KG1 (cell line): ENCODE measurements at places on chromosomes 2 and 18.

- no peak for DNase-seq
Measured at GRCh38 chr18:140670-141266, 17.6 kb upstream of the USP14 start.

DNA sequence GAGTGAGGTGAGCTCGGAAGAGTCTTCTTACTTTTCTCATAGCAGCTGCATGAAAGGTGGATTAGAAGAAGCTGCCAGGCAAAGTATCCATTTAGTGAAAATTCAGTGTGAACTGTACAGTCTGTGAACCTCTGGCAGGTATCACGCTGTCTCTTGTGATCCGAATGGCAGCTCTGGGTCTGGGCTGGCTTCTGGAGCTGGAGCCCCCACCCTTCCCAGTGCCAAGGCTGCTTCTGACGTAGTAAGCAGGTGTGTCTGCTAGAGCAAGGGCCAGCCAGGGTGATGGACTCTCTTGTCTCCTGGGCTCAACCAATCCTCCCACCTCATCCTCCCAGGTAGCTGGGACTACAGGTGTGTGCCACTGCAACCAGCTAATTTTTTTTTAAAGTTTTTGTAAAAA is 14.0 kb upstream of the NTSR2 start:
- DNase-seq, result no peak

DNA sequence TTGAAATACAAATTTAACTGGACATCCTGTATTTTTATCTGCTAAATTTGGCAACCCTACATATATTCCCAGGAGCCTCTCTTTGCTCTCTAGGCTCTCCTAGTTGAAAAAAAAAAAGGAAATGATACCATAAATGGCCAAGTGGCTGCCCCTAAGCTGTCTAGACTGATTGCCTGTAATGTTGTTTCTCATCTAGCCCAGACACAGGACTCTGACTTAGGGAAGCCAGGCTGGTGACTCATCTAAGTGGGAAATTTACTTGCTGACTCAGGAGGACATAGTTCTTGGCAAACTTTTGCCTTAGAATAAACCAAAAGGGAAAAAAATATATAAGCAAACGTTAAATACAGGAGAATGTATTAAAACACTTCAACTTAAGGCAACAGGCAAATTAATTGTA is 14.6 kb upstream of the ITGAV start:
- no peak for DNase-seq

- no peak for DNase-seq
Measured at GRCh38 chr2:26086779-26087178, 52.9 kb downstream of the RAB10 start.

DNA sequence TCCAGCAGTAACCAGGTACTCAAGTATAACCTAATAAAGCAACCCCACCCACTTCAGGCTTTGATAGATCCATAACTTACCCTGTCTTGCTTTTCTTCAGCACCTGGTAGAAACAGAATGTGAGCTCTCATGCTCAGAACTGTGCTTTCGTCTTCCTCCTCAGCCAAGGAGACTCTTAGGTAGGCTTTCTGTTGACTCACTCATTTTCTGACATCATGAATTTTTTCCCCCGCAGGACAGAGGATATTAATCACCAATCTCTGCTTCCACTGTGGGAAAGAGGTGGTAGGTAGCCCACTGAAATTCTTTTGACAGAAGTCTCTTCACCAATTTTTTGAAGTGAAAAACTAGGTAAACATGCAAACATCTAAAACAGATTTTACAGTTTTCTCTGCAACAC is 241.2 kb upstream of the KCNJ3 start:
- no peak for DNase-seq

DNA sequence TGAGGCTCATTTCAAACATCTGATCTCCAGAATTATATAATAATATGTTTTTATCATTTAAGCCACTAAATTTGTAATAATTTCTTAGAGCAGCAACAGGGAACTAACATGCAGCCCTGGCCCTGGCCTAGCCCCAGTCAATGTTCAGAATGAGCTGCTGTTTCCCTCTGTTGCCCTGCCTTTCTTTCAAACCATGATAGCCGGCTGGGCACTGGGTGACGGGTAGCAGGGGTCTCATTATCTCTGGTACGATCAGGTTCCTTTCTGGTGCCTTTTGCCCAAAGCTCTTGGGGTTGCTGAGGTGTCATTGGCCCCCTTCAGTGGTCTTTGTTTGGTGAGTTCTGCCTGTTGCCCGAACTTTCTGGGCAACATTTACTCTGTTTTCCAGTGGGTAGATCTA is 63.1 kb downstream of the THNSL2 start:
- no peak for DNase-seq

DNA sequence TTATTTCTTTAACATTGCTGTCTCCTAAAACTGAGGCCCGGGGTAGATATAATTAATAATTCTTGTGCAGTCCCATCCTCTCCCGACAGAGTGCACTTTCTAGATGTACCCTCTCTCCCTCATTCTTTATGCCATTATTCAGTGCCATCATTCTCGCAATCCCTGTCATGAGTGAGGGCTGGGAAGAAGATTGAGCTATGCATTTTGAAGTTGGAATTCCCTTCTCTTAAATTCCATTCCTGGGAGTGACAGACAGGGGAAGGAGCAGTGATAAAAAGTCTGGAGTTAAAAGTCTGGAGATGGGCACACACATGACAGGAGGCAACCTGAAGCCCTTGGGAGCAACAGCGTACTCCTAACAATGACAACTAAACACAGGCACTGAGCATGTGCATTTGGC is 2.6 kb upstream of the KCNE4 start:
- no peak for DNase-seq

GRCh38 chr2:43480874-43481273 is 115.0 kb downstream of the THADA start:
- no peak for DNase-seq

- no peak for DNase-seq
Measured at GRCh38 chr2:197599285-197599965, 76.0 kb downstream of the RFTN2 start.

- no peak for DNase-seq
Measured at GRCh38 chr18:48739266-48740067, 200.6 kb downstream of the CTIF start.

GRCh38 chr2:45379399-45380087 is 231.5 kb downstream of the SRBD1 start:
- no peak for DNase-seq

DNA sequence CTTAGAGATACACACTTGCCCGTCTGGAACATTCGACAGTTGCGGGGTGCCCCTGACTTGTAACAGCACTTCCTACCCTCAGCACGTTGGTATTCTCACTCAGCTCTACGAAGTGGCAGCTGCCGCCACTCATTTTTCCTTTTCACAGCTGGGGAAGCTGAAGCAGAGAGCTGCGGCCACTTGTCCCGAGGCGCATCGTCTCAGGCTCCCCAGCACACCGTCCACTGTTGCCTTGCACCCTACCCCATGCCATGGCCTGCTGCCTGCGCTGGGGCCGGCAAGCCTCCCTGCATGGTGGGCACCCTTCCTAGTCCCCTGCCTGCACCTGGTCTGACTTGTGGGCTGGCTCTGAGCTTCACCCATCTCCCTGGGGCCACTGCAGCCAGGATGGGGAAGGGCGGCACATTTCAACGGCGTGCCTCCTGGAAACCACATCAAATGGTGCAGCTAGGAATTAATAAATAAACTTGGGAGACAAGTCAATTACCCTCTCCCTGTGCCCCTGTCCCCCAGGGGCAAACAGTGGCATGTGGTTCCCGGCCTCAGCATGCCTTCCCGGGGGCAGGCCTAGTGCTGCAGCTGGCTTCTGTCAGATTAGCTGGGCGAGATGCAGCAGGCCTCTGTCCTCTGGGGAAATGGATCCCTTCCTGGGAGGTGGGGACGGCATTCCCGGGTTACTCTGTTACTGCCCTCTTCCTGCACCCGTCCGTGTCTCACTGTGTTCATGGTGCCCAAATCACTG is 64.7 kb upstream of the HAAO start:
- no peak for DNase-seq

- DNase-seq, result no peak
Measured at GRCh38 chr2:66252109-66252508, 182.8 kb upstream of the MEIS1 start.

GRCh38 chr2:189581354-189582139 is 961 bp upstream of the SLC40A1 start:
- no peak for DNase-seq
